ENCODE measurements at places on chromosomes 3 and 15.

DNA sequence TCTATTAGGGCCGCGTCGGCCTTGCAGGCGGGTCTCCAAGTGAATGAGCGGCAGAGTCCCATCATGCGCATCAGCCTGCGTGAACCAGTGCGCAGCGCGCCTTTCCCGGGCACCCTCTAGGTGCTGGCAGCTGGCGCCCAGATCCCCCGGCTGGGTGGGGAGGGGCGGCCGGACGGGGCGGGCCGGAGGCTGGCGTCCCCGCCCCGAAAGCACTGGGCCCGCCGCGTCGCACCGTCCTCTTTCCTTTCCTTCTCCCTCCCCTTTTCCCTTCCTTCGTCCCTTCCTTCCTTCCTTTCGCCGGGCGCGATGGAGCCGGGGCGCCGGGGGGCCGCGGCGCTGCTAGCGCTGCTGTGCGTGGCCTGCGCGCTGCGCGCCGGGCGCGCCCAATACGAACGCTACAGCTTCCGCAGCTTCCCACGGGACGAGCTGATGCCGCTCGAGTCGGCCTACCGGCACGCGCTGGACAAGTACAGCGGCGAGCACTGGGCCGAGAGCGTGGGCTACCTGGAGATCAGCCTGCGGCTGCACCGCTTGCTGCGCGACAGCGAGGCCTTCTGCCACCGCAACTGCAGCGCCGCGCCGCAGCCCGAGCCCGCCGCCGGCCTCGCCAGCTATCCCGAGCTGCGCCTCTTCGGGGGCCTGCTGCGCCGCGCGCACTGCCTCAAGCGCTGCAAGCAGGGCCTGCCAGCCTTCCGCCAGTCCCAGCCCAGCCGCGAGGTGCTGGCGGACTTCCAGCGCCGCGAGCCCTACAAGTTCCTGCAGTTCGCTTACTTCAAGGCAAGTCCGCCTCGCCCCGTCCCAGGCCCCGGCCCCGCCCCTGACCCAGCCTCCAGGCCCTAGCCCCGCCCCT, at the start of gene CRTAP:
Gene CRTAP, plus strand, starts transcription at position 243 of the 850 bp plus-strand sequence. Its CDS starts 64 bp downstream, at position 307.
- DNase-seq = peak; percentile 100

DNA sequence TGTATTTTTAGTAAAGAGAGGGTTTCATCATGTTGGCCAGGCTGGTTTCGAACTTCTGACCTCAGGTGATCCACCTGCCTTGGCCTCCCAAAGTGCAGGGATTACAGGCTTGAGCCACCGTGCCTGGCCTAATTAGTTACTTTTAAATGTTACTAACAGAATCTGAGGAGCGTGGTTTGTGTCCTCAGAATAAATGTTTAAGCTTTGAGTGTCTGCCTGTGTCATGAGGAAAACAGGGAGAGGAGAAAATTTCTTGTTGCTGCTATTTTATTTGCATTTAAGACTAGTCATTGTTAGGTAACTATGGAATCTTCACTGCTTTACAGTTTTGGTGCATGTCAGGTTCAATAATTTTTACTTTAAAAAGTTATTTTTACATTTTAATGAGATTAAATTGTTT, 68.8 kb downstream of the TCF12 start:
- no peak for DNase-seq

- no peak for DNase-seq
Measured at GRCh38 chr3:154690413-154690812, 260.4 kb upstream of the GPR149 start.

- DNase-seq = no peak
Measured at GRCh38 chr15:48603922-48604321, 41.6 kb downstream of the FBN1 start.

- no peak for DNase-seq
Measured at GRCh38 chr15:83913034-83913632, 259.2 kb downstream of the ADAMTSL3 start.

DNA sequence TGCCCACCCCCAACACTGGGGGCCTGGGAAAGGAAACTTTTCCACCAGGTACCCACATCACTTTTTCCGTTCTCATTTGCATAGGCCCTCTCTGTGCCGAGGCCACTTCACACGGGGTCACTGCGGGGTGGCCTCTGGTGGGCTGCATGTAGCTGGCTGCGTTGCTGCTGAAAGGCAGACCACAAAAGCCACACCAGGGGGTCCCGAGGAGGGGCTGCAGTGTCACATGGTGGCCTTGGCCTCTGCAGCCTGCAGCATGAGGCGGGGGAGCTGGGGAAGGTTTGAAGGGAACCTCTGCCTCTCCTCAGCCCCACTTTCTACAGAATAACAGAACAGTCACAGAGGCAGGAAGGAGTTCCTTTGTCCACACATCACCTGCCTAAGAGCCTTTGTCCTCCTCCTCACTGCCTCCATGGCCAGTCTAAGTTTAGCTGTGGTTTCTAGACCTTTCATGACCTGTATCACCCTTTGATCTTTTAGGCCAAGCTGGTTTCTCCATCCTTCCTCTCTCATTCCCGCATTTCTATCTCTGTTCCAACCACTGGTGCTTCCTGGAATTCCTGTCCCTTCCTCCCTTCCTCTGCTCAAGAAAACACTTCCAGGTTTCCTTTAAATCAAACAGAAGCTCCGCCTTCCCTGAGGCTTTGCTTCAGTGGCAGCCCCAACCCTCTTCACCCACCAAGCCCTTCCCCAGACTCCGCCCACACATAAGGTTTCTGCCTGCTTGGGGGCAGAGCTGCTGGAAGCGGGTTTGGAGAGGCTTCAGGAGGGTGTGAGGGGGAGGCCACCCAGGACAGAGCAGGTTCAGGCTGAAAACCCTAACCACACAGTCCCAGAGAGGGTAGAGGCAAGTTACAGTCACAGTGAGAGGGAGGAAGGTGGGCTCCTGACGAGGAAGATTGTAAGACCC, 150.7 kb upstream of the TLE3 start:
- no peak for DNase-seq

DNA sequence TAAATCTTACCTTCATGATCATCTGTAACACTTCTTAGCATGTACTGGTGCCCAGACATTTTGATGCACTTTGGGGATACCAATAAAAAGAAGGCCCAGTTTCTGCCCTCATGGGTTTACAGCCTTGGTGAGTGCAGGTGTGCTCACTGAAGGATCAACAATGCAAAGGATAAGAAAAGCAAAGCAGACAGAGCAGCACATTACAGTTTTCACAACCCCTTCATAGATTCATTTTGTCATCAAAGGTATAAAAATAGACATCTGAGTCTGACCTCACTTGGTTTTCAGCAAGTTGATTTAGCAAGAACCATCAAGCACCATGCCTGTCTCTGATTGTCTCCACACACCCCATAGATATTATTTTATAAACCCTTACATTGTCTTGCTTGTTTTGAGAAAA, 77.6 kb downstream of the BFSP2 start:
- no peak for DNase-seq

DNA sequence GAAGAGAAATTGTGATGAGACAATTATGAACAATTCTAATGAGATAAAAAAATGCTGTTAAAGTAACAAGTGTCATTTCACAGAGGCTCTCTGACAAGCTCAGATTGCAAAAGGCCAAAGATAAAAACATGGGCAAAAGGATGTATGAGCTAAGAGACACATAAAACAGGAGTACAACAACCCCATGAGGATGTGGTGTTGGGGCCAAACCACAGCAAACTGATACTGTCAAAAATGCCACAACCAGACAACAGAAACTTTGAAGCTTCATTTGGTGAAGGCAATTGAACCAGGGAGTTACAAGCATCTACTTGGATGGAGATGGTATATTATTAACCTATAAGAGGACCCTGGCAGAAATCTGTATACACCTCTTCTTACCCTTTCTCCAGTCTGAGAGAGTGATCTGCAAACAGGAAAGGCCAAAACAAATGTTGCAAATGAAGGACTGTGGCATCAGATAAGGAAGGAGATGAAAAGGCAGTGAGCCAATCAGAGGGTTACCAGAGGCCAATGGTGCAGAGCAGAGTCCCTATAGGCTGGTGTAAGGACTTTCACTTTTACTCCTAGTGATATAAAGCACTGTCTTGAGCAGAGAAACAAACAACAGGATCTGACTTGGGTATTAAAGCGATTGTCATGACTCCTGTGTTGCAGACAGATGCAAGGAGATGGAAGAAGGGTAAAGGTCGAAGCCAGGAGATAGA, 659.0 kb downstream of the NTRK3 start:
- no peak for DNase-seq

DNA sequence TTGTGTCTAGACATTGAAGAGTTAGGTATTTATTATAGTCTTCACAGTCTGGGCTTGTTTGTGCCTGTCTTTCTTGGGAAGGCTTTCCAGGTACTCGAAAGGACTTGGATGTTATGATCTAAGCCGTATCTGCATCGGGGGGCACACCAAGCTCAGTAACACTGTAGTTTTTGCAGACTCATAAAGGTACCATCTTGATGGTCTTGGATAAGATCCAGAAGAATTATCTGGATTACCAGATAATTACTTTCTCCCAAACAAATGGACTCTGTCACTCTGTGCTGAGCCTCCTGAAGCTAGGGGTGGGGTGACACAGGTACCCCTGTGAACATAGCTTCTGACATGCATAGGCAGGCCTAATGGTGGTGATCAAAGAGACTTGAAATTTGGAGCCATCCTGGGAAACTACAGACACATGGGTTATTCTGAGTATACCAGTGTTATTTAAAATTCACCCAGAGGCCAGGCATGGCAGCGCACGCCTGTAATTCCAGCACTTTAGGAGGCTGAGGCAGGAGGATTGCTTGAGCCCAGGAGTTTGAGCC, 238.6 kb upstream of the TPM1 start:
- no peak for DNase-seq

DNA sequence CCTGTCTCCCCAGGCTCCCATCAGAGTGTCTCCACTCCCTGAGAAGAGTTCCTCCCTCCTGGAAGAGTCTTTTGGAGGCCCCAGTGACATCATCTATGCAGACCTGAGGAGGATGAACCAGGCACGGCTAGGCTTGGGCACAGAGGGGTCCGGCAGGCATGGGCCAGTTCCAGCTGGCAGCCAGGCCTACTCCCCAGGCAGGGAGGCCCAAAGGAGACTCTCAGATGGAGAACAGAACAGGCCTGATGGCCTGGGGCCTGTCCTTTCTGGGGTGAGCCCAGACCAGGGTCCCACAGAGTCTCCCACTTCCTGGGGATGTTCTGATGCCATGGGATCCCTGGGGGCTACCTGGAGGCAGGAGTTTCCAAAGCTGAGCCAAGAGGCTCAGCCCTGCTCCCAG, 8.5 kb downstream of the SH2D7 start:
- peak; percentile 46 for DNase-seq
